ENCODE measurements at places on chromosomes 1 and 21.
A peak's percentile ranks its signal among the peaks of the same experiment; 100 is the strongest.

GRCh38 chr1:235407419-235407818 is 40.2 kb downstream of the TBCE start:
- peak; percentile 30 for DNase-seq

DNA sequence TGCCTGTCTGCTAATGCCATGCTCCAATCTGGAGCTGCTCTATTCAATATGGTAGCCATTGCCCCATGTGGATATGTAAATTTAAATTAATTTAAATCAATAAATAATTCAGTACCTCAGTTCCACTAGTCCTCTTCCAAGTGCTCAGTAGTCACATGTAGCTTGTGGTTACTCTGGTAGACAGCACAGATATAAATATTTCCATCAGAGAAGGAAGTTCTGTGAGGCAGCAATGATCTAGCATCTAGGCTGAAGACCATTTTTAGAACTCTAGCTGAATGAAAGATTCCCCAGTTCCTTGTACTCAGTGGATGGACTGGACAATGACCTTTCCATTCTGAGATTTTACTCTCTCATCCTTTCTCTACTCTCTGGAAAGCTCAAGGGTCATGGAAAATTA is 25.8 kb upstream of the CAPZB start:
- peak; percentile 50 for DNase-seq

DNA sequence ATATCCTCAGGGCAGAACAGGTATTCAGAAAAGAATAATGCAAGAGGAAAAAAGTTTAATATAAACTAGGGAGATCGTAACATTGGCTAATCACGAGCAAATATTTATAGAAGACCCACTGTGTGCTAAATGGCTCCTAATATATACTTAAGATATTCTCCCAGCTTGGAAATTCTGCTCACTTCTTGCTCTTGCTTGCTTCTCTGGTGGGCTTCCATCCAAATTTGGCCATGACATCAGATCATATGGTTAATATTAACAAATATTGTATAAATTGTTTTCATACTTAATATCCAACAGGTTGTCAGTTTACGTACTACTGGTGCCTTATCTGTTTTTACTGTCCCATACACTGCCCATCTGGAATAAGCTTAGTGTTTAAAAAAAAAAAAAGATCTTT is 1.1 kb downstream of the COX20 start:
- DNase-seq, result peak; percentile 63

- no peak for DNase-seq
Measured at GRCh38 chr1:59323879-59324278, 27.0 kb downstream of the FGGY start.

- DNase-seq, result peak; percentile 41
Measured at GRCh38 chr1:177082855-177083693, 81.4 kb downstream of the ASTN1 start.

DNA sequence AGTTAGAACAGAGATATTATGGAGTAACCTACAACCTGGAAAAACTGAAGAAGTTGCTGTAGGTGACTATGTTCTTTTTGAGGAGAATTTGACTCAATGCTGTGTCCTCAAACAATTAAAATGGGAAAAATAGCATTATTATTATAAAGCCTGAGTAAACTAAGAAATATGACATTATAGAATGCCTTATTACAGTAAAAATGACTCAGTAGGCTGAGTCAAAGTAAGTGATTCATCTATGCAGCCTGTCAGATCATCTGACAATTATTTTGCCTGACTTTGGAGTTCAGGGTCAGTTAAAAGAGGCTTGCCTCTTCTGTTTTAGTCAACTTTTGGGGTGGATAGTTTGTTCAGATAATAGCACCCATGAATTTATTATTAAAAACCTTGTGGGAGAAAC is 150.8 kb upstream of the PTGFR start:
- DNase-seq, result no peak

DNA sequence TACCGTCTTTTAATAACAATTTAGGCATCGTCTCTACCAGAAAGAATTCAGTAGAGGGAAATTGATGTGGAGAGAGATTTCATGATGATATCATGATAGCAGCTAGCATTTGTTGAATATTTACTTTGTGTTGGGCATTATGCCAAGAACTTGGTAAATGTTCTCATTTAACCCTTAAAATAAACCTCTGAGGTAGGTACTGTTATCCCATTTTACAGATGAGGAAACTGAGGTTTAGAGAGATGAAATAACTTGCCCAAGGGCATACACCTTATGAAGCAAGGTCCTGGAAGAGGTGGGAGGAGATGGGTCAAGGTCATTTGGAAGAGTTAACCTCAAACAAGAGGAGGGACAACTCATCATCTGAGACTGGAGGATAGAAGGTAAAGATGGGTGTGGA is 34.8 kb downstream of the TSNAX start:
- DNase-seq, result no peak

- peak; percentile 44 for DNase-seq
Measured at GRCh38 chr1:33050221-33051076, 13.8 kb upstream of the AK2 start.

DNA sequence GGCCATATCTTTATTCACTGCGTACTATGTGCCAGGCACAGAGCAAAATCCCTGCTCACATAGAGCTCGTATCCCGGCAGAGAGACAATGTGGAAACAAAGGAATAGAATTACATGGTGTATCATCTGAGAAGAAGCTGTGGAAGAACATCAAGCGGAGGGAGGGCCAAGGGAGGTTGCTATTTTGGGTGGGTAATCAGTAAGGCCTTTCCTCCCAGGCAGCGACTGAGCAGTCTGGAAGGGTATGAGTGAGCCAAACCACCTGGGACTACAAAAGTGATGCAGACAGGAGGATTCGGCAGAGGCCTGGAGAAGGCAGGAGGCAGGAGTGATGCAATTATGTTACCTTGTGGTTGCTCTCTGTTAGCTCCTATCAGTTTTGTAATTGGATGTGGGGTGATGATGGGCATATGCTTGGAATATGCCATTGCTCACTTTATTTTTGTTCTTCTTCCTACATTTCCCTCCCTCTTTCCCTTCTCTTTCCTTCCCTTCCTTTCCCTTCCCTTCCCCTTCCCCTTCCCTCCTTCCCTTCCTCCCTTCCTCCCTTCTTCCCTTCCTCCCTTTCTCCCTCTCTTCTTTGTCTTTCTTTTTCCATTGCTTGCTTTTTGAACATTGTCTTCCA is 172.9 kb downstream of the DISC1 start:
- no peak for DNase-seq

DNA sequence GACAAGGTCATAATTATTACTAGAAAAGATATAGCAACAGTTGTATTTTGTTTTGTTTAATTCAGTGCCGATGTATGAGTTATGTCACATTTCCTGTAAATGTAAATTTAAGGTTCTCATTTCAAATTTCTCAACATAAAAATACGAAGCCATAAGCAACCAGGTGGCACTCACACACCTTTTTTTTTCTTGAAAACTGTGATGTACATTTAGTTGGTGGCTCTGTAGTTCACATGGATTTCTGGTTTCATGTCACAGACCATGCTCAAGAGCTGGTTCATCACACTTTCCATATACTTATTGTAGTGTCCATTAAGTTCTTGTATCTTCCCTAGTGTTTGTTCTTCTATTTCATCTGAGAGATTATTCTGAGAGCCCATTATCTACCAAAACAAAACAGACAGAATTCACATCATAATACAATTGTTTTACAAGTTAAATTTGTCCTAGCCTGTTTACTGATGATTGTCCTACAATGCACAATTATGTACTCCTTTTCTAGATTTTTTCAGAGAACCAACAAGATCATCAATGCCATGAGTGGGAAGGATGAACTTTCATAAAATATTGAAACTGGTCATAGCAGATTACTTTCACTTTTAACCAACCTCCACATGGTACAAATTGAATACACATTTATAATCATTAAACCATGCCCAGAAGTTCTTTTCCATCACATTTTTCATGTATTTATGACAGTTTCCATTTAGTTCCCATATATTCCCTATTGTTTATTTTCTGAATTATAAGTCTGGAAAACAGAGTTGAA is 17.1 kb downstream of the ATP6V1G3 start:
- no peak for DNase-seq
